ENCODE measurements at places on chromosomes 16 and 17.

GRCh38 chr17:5527601-5528250 lies 41.4 kb downstream of the MIS12 start:
- DNase-seq, result no peak

DNA sequence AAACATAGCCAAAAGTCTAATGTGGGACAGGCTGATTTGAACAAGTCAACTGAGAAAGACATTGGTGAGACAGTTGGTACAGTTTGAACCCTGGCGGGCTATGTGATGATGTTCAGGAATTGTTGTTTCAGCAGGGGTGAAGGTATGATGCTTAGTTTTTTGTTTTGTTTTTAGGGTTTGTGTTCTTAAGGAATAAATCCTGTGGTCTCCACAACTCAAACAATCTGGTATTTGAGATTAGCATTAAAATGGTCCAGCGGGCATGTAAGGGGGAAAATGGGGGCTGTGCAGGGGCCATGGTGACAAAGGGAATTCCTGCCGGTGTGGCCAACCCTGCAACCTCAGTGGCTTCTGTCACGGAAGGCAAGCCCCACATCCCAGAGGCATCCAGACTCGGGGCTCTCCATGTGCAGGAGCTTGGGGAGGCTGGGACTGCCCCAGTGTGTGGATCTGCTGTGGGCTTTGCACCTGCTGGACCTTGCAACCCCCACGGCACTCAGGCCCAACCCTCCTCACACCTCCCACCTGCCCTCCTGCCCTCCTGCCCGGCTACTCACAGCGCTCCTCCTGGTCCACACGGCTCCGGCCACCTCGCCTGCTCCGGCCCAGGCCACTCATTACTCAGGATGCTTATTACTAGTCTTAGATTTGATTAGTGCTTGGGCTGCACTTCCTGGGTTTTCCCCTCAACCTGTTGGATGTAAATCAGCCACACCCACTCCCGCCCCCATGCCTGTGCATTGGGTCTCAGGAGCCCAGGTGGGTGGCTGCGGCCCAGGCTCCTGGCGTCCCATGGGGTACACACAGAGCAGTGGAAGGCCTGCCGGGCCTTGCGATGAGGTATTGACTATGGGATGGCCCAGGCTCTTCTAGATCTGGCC lies at the start of gene TNFRSF13B:
TNFRSF13B (minus strand) TSS at position 661 of the 881 bp plus-strand sequence; CDS start at position 618, 43 bp downstream.
- DNase-seq, result no peak

- DNase-seq, result no peak
Observed at GRCh38 chr17:21467739-21468490, 91.8 kb downstream of the KCNJ12 start.

- no peak for DNase-seq
Observed at GRCh38 chr16:79329166-79329521, 271.4 kb downstream of the MAF start.

DNA sequence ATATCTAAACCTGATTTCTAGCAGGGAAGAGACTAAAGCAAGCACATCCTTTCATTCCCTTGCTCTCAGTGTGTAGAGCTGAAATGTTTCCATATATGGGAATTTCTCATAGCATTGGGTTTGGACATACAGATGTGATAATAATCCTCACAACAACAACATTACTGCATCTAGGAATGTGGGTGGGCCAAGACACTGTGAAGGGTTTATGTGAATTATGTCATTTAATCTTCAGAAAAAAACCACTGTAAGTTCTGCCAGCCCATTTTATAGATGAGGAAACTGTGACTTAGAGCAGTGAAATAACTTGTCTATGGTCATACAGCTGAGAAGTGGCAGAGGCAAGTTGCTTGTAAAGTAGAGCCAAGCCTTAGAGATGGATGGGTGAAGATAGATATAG lies 5.2 kb downstream of the OMG start:
- DNase-seq, result no peak

- no peak for DNase-seq
Observed at GRCh38 chr17:74605361-74605760, 13.3 kb upstream of the CD300LD start.

- peak; percentile 54 for DNase-seq
Observed at GRCh38 chr16:89422905-89423630, 67.3 kb downstream of the ANKRD11 start.

- no peak for DNase-seq
Observed at GRCh38 chr16:1290063-1290501, 19.4 kb upstream of the UBE2I start.

DNA sequence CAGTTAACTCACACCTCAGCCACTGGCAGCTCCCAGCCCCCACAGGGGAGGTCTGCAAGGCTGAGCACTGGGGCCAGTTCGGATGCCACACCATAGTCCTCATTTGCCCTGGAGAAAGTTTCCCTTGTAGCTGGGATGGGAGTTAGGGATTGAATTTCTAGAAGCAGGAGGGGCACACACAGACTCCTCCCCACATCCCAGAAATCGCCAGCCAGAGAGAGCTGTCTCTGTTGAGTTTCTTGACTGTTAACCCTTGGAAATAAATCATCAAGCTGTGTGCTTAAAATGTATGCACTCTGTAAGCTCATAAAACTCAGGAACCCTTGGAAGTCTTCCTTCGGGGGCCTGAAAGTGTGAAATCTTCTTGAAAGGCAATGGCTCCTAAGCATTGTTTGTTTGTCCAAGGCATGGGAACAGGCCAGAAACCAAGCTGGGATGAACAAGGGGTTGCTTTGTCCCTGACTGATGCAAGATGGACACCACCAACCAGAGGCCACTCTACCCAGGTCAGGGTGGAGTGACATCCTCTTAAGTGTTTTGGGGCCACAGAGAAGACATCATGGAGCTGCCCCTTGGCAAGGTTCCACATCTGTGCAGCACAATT lies 394 bp upstream of the PRM3 start:
- no peak for DNase-seq
